Non-pigmented ciliary epithelial cell (primary cell): ENCODE measurements at places on chromosomes 7 and 10.
A peak's percentile ranks its signal among the peaks of the same experiment; 100 is the strongest.

- no peak for DNase-seq
These were observed 19.3 kb downstream of the PON1 start for GRCh38 chr7:95304990-95305389.

DNA sequence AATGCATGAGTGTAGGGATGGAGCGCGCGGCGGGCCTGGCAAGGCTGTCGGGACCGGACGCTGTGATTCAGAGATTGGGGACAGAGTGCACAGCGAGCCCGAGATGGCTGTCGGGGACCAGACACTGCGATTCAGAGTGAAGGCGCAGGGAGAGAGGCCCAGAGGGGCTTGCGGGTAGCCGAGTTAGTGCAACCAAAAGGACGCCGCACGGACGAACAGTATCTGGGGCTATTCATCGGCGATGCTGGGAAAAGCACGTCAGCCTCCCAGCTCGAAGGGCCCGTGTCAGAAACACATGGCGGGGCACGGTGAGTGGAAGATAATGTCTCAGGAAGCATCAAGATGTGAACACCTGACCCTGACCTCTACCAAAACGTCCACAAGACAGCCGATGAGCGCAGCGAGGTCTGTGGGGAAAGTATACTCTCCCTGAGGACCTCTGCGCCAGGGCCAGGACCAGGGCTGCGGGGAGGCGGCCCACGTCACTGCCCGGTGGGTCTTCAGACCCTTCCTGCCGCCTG lies 215.8 kb downstream of the ZMYND11 start:
- no peak for DNase-seq

DNA sequence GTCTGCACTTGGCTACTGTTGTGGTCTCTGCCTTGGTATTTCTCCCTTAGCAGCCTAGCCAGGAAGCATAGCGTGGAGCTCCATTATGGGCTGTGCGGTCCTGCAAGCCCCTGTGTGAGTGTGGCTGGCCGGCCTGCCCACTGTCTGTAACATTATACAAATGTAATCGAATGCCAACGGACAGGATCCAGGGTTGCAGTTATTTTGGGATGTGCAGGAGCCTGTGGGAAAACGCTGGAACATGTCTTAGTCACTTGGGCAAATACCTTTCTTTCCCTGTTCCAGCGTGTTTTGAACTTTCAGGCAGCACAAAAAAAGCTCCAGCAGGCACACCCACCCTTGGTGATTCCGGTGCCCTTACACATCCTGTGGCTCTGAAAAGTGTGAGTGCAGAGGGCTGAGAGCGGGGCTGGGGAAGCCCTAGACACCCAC lies 29.5 kb downstream of the BAG3 start:
- no peak for DNase-seq

DNA sequence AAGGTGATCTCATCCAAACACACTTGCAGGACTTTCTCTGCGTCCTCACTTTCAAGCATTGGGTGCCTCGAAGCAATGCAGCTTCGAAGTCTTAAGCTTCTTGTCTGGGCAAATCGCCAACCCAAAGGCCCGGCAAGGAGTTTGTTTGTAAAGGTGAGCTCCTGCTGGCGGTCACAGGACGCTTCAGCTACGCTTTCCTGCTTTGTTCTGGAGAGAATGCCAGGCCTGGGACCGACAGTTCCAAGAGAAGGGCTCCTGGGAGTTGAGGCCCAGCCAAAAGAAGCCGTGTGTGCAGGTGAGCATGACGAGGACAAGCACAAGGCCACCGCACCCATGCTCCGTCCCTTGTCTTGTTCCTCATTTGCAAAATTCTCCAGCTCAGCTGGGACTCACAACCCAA lies 106.6 kb upstream of the DOCK1 start:
- DNase-seq = no peak

DNA sequence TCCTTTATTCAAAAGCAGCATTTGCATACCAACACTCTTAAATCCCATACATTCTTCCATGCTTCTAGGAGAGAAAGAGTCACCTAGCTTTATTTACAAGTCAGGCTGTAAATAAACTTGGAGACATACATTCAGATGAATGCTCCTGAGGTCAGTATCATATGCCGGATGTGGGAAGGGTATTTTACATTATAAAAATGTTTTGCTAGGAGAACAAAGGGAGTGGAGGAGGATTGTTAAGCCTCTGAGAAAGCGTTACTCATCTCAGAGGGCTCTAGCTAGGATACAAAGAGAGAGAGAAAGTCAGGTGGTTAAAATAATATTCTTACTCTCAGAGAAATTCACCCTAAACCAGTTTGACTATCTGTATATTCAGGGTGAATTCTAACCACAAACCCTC lies 300.9 kb upstream of the NPSR1 start:
- DNase-seq = no peak

- no peak for DNase-seq
These were observed 81.8 kb downstream of the PLCE1 start for GRCh38 chr10:94075506-94075905.

DNA sequence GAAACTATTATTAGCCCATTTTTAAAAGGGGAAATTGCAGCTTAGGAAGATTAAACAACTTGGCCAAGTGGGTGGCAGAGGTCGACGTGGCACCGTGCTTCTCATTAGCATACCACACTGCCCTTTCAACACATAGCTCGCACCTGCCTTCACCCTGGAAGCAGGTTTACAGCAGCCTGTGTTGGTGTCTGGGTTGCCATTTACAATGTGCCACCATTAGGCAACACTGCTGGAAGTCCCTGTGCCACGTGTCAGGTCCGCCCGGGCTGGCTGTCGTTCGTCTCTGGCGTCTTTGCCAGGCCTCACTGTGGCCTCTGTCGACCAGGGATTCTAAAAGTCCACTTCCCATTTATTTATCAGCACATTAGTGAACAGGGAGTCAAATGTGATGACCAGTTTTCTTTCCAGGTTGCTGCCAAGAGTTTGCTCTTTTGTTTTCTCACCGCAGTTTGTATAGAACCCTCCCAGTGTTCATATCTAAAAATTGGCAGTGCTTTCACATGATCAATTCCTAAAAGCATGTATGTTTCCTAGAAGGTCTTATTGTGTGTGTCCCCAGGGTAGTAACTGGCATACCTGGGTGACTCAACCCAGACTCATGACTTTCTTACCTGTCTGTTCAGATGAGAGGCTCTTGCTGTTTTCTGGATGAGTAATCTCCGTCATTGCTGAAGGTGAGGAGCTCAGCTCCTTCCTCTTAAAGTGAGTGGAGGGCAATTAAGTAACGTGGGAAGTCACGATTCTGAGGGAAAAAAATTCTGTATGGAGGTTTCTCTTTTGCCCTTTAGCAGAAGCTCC lies 9.2 kb downstream of the INSIG1 start:
- DNase-seq = no peak

- DNase-seq = no peak
These were observed 35.2 kb downstream of the ST7 start for GRCh38 chr7:116988363-116988989.

GRCh38 chr10:118333871-118334270 lies 8.3 kb downstream of the FAM204A start:
- DNase-seq = no peak

- peak; percentile 2 for DNase-seq
These were observed 237.4 kb downstream of the ELMO1 start for GRCh38 chr7:37211097-37211880.

DNA sequence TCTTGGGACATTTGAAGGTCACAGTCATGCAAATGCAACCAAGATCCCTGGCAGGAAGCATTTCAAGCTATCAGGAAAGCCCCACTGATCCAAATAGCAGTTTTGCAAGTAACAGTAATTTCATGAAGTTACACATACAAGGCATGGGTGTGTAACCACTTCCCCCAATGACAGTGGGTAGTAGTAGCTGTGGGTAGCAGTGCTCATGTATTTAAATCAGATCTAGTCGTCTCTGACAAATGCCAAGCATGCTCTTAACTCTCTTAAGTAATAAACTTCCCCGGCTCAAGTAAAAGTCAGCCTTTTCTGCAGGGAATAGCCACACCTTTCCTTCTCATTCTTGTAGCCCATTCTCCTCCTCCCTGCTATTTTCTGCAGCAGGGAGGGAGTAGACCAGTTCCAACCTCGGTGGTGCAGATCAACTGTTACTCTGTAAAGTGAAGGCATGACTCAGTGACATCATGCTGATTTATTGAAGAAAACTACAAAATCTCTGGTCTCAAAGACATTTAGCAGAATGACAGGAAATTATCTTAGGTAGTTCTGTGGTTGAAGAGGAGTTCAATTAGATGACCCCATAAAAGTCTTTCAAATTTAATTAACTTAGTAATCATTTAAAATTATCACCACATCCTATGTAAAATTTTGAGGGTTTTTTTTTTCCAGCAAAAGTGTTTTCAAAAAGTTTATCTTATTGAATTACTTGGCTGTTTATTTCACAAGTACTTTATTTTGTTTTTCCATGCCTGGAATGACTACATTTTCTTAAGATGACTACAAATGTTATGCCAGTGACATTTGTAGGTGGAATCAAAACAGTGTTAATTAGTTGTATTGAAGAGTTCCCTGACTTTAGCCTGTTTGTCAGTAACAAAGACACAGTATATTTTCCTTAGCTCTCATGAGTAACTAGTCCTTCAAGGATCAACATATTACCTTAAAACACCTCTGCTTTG lies 568.3 kb downstream of the INHBA start:
- DNase-seq = no peak

DNA sequence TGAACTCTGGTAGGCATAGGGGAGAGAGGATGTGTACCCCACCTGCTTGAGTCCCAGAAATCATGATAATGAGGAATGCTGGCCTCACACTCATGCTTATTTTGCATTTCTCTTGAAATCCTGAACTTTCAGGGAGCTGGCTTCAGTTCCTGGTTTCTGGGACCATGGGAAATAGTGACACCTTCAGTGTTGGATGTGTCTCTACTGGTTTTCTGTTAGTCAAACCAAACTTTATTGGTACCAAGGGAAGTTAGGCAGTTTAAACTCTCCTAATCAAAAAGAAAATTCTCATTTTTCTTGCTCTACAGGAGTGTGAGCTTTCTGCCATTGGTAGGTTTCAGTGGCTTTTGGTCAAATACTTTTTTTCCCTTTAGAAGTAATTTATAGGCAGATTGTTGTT lies 11.8 kb upstream of the PCGF5 start:
- DNase-seq = no peak

GRCh38 chr10:46514899-46515298 lies 41.6 kb downstream of the GPRIN2 start:
- DNase-seq = no peak

DNA sequence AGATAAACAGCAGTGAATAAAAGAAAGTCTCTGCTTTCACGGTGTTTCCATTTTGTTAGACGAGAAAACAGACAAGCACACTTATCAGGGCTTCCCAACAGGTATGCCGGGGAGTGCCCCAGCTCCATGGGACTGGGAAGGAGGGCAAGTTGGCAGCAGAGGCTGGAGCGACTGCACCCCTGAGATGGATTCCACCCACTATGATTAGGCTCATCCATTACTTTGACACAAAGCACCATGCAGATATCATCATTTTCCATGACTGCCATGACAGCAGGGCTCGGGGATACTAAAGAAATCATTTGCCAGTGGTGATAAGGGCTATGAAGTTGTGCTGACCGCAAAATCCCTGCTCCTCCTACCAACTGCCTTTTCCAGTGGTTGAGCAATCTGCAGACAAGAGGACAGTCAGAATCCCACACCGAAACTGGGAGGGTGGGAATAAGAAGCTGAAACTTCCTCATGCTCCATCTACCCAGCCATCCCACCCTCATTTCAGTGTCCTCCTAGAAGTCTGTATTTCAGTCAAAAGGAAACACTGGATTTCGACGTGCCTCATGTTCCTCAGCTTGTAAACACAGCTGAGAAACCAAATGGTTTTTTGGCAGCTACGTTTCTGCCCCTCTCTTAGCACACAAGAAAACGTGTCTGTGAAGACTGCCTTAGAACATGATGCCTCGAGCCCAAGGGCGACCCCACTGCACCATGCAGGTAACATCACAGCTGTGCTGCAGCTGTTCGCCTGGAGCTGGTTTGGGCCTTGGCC lies 15.5 kb downstream of the CREB3L2 start:
- DNase-seq = no peak

DNA sequence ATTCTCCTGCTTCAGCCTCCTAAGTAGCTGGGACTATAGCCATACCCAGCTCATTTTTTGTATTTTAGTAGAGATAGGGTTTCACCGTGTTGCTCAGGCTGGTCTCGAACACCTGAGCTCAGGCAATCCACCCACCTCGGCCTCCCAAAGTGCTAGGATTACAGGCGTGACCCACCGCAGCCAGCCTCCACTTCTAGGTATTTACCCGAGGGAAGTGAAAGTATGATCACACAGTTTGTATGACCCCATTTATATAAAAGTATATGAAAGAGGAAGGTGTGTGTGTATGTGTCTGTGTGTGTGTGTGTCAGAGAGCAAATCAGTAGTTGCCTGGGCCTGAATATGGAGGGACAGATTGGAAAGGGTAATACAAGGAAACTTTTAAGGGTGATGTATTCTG lies 2.0 kb upstream of the PURB start:
- no peak for DNase-seq

GRCh38 chr10:50226610-50227009 lies 24.7 kb downstream of the ASAH2 start:
- DNase-seq = no peak

DNA sequence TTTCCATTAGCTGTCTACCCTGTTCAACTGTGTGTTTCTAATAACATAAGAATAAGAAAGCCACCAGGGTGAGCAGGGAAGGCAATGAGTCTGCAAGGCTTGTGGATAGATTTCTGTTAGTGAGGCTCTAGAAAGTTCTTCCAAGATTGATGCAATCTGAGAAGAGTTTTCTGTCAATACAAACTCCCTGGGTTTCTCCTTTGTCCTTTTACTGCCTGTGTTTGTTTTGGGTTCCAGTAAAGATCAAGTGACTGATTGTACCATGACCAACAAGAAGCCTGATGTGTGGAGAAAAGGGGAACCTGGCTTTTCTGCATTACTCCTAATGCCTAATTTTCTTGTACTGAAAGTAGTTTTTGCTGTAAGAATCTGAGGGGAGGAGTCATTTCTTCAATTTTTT lies 139.9 kb downstream of the CFTR start:
- DNase-seq = no peak

DNA sequence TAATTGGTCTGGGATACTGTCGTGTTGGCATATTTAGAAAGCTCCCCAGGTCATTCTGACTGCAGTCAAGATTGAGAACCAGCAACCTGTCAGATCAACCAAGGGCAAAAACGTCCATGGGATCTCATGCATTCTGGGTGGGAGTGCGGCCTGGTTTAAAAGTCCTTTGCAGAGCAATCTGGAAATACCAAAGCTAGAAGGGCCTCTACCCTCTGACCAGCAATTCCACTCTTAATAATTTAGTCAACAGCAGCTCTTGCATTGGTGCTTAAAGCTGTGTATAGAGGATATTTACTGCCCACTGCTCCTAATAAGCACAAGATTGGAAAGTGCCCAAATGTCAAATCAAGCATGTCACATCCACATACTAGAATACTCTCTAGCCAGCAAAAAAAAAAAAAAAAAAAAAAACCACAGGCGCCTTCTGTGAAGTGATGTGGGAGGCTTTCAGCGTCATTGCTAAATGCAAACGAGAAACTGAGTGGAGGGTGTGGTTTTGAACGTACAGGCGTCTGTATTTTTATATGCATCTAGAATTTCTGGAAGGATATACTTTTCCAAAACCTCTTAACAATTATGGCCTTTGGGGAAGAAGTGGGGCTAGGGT lies 44.8 kb upstream of the HSPA12A start:
- no peak for DNase-seq

DNA sequence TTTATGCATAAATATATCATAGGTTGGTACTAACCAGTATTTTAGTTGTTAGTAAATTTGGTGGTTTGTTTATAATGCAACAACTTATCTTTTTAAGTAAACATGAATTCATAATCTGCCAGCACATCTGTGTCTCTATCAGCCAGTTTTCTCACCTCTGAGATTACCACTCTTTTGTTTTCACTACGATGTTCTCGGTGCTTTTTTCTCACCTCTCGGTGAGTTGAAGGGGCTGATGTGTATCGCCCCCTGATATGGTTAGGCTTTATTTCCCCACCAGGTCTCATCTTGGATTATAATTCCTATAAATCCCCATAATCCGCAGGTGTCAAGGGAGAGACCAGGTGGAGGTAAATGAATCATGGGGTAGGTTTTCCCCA lies 114.1 kb downstream of the CAMK1D start:
- DNase-seq = no peak
